ENCODE measurements at places on chromosomes 3 and 15.

GRCh38 chr3:55661141-55661540 lies 174.0 kb upstream of the WNT5A start:
- DNase-seq, result no peak

- DNase-seq, result no peak
Observed at GRCh38 chr15:58538225-58538727, 106.5 kb downstream of the LIPC start.

GRCh38 chr15:50828610-50829206 lies 63.2 kb upstream of the SPPL2A start:
- DNase-seq, result no peak

GRCh38 chr3:46490338-46491084 lies 7.3 kb upstream of the RTP3 start:
- no peak for DNase-seq

DNA sequence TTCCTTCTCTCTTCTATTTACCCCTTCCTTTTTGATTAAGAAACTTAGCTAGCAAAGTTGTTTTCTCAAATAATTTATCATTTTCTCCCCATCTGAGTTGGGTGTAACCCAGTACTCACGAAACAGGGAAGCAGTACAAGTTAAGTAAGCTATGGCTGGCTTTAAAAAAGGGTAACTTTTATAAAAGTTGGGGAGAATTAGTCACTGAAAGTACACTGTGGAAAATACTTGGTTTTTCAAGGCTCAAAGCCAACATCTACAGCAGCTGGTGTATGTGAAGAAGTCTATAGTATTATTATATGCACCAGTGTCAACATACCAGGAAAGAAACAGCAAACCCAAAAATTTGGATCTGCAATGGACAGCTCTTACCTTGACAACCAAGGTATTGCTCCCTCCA lies 25.5 kb downstream of the CLK3 start:
- DNase-seq, result no peak

DNA sequence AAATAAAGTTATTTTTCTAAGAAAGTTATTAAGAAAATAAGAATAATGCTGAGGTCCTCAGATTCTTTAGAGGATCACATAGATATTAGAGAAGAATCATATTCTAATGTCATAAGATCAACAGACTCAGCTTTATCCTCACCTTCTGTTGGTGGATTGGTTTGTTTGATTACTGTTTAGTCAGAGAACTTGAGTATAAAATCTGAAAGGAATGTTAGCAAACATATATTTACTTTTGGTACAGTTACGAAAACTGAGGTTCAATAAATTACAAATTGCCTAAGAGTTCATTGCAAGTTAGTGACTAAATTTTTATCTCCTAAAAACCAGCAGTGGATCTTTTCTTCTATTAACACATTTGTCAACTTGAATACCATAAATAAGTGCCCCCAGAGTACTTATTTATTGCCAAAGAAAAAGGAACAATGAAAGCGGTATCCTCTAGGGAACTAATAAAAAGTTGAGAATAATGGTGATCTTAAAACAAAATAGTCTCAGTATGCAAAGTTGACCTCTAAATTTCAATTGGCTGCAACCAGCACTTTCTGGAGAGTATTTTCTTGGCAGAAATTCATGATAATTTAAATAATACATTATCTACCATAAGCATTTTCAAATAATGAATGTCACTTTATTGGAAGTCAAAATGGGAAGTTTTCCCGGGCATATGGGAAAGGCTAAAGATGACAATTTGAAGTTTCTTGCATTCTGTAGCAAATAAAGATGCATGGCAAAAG lies 296.8 kb downstream of the OTOL1 start:
- no peak for DNase-seq

GRCh38 chr15:72939514-72940228 lies 112.6 kb upstream of the NEO1 start:
- DNase-seq, result no peak

All from common myeloid progenitor, CD34-positive (primary cell).